NCI-H524 (cell line): ENCODE measurements at places on chromosomes 7 and 10.
A peak's percentile ranks its signal among the peaks of the same experiment; 100 is the strongest.

DNA sequence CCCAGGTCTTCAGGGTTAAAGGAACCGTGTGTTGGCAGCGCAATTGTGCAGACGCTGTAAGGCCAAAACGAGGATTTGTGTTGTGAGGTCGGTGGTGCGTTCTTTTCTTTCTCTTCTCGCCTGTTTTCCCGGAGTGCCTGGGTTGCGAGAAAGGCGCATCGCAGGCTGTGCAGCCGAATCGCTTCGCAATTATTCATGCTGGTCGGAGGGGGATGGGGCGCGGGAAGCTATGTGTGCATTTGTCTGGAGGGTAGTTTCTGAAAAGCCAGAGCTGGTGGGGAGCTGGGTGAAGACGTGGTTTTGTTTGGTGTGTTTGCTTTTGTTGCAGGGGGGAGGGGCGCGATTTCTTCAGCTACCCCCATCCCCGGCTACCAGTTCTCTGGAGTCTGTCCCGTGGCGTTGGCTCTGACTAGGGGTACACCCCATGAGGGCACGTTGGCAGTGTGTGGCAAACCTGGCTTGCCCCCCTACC, 2.1 kb downstream of the MXI1 start:
- peak; percentile 37 for DNase-seq

DNA sequence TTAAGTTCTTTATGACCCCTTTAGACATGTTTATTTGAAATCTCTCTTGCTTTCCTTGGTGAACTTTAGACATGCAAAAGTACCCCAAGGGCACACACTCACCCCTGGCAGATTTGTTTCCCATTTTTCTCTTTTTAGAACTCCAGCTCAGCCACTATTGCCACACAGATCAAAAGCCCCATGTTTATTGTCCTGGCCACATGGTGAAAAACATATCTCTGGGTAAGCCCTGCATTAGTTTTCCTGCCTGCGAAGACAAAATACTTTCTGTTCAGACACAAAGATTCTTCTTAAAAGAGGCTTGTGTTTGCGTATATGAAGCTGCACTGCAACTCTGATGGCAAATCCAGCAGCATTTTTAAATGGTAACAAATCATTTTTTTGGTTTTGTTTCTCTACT, 200.0 kb downstream of the POLR1F start:
- DNase-seq: no peak

- DNase-seq: no peak
Measured at GRCh38 chr7:71652510-71652909, 520.6 kb downstream of the GALNT17 start.

- peak; percentile 69 for DNase-seq
Measured at GRCh38 chr7:151039850-151040548, 8.3 kb upstream of the ASIC3 start.

- no peak for DNase-seq
Measured at GRCh38 chr7:129923709-129924108, 29.1 kb downstream of the UBE2H start.
